ENCODE measurements at places on chromosomes 2 and 18. TPM values are rescaled to one million over a fixed set of nuclear protein-coding genes. Genes with fewer than 3 reads are reported as not detected.

CLK1 gene
- total RNA-seq = 99.3 TPM

CD8A gene
- 1.3 TPM for total RNA-seq

RAD51AP2 gene
- not detected for total RNA-seq

MATN3 gene
- total RNA-seq = not detected

MARS2 gene
- 23.1 TPM for total RNA-seq

IL1RL2 gene
- 0.09 TPM for total RNA-seq

FAM124B gene
- total RNA-seq = 0.64 TPM

SLC35G4 gene
- total RNA-seq = not detected

DRC1 gene
- total RNA-seq = not detected

ZFP36L2 gene
- 93.1 TPM for total RNA-seq

NAT8 gene
- not detected for total RNA-seq

INO80B gene
- total RNA-seq = 51.8 TPM

SMYD5 gene
- 62.7 TPM for total RNA-seq

LYPD6B gene
- total RNA-seq = not detected

DDX1 gene
- total RNA-seq = 116 TPM

MYL1 gene
- not detected for total RNA-seq

C2orf72 gene
- 0.66 TPM for total RNA-seq

All from activated CD4-positive, alpha-beta T cell treated with anti-CD3 and anti-CD28 coated beads, Interleukin-2, amount 10 ng/mL, durations not matched to agents 24 days and 14 days (primary cell).